CD4-positive, alpha-beta T cell treated with Interleukin-6 for 4 hours (primary cell): ENCODE measurements at places on chromosomes 4 and X.

GRCh38 chr4:54567327-54567726 is 90.4 kb upstream of the KIT start:
- DNase-seq, result no peak

DNA sequence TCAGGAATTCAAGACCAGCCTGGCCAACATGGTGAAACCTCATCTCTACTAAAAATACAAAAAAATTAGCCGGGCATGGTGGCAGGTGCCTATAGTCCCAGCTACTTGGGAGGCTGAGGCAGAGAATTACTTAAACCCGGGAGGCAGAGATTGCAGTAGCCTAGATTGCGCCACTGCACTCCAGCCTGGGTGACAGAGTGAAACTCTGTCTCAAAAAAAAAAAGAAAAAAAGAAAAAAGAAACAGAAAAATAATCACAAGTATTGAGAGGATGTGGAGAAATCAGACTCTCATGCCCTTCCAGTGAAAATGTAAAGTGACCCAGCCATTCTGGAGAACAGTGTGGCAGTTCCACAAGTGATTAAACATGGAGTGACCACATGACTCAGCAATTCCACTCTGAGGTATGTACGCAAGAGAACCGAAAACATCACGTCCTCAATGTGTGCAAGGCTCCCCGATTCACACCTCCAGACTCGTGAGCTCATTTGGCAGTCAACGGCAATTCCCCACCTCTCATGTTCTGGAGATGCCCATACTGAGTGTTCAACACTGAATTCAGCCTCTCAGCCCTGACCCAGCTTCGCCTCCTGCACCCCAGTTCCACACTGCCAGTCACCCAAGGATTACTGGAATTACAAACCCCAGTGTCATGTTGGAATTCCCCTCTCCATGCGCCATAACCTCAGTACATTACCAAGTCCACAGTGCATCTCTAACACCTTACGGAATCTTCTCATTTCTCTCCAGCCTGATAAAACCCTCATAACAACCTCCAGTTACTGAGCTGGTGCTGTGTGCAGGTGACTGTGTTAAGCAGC is 21.1 kb downstream of the ACOX3 start:
- no peak for DNase-seq

- DNase-seq, result peak; percentile 58
Measured at GRCh38 chr4:3044870-3045819, 29.2 kb downstream of the HTT-AS start.

- DNase-seq, result no peak
Measured at GRCh38 chr4:118282692-118283091, 70.1 kb downstream of the PRSS12 start.

DNA sequence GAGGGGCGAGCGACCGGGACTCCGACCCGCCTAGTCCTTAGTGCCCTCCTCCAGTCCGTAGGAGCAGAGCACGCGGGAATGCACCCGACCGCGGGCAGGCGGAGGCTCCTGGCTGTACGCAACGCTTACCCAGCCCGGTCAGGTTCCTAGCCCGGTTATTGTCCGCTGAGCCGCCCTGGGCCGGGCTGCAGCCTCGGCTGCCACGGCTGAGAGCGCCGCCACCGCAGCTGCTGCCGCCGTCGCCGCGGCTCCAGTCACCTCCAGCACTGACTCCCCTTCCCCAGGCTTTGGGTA is at the start of gene AMER1:
Gene AMER1, minus strand, starts transcription at position 268 of the 294 bp plus-strand sequence. CDS start 12,422 bp downstream, outside the sequence.
- no peak for DNase-seq

DNA sequence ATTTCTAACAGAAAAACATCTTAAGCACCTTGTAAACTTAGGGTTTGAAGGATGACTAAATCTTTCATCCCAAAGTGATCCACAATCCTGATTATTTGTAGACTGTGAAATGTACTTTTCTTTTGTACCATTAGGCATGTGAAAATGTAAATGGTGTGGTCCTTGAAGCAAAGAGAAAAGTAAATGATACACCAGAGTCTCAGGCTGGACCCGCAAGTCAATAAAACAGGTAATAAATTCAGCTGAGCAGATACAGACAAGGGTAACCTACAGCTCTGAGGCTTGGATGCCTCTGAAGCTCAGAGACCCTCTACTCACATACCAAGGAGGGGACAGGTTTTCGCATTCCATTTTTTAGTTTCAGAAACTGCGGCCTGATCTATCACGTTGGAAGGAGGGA is 2.8 kb upstream of the LAP3 start:
- DNase-seq, result no peak

DNA sequence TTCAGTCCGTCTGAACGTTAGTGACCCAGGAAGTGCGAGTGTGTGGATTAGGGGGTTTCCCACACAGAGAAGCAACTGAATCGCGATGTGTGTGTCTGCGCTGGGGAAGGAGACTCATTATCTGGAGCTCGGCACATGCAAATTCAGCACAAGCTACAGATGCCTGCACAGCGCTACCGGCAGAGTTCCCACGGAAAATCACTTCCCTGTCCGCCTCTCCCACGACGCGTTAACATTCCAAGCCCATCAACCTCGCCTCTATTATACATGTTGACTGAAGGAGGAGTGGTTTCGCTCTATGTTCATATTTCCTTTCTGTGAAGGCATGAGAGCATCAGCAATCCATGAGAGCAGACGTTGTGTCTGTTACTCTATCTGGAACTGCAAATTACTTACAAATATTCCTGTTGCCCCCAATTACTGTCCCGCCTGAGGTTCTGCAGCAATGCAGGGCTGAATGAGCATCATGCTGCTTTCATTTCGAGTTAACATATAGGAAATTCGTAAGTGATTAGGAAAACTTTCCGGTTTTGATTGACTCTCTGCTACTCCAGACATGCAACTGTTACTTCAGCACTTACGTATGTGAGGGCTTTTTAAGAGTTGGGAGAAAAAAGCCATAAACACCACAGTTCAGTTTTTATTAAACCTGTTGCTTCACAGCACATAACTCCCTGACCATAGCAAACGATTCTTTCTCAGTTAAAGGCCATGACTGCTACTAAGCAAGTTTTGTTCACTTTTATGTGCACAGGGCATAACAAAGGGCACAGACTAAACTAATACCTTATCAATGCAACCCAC is 15.0 kb upstream of the MTNR1A start:
- DNase-seq, result no peak

DNA sequence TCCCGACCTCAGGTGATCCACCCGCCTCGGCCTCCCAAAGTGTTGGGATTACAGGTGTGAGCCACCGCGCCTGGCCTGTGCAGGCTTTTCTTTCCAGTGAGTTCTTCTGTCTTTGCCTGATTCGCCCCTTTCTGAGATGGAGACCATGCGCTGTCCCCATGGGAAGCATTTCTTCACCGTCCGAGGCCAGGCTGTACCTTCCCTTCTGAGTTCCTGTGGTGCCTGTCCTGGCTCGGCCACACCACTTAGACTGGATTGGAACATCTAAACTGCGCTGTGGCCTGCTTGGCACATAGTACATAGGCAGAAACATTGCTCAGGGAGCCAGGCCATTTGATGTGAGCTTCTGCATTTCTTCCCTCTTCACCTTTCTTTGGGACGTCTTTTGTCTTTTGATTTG is 23.7 kb downstream of the FAM193A start:
- no peak for DNase-seq

- DNase-seq, result no peak
Measured at GRCh38 chrX:110852180-110852579, 56.6 kb upstream of the CHRDL1 start.

DNA sequence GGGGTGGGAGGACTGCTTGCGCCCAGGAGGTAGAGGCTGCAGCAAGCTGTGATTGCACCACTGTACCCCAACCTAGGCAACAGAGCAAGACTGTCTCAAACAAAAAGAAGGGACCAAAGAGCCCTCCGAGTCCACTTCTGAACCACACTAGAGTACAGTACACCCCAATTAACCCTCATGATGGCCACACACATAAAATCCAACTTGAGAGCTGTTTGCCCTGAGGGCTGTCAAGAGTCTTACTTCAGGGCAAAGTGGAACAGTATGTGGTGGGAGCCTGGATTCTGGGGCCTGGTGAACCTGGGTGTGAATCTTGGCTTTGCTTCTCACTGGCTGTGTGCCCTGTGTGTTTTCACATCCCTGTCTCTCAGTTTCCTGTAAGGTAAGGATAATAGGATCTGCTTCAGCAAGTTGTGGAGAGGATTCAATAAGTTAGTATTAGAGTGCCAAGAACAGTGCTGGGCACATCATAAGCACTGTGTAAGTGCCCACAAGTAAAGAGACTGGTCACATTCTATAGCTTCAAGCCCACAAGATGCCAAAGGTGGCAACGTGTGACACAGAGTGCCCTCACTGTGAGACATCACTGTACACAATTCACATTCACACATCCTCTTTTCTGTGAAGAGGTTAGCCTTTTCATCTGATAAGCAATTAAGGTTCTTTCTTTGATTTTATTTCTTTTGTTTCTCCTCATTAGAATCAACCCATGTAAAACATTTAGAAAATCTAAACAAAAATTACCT is 52.1 kb downstream of the LEF1 start:
- DNase-seq, result peak; percentile 60

- no peak for DNase-seq
Measured at GRCh38 chrX:108156934-108157466, 65.4 kb downstream of the ATG4A start.

DNA sequence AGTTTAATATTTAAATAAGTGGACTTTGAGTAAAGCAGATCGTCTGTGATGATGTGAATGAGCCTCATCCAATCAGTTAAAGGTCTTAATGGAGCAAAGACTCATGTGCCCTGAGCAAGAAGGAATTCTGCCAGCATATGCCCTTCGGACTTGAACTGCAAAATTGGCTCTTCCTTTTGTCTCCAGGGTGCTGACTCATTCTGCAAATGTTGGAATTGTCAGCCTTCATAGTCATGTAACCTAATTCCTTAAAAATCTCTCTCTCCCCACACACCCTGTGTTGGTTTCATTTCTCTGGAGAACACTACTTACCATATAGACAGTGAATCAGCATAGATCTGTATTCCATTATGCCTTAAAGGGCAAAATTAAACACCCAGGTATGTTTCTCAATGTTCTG is 609.8 kb upstream of the GALNTL6 start:
- DNase-seq, result no peak

- DNase-seq, result no peak
Measured at GRCh38 chr4:72496119-72496518, 72.9 kb downstream of the ADAMTS3 start.

DNA sequence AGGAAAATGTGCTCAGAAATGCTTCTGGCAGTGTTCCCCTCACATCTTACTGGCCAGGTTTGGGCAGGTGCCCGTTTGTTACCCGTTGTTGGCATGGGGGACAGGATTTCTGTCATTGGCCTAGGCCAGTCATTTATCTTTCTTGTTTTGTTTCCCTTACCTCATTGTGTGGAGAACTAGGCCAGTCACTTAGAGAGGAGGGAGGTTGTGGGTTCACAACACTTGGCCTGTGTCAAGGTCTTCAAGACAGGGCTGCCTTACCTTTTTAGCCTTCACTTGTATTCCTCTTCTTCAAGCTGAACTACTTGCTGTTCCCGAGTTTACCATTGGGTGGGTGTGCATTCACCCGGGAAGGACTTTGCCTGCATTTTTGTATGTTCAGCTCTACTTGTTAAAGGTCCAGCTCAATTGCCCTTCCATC is 17.7 kb downstream of the SNX25 start:
- no peak for DNase-seq

GRCh38 chrX:67587946-67588624 is 44.3 kb downstream of the AR start:
- no peak for DNase-seq

- no peak for DNase-seq
Measured at GRCh38 chrX:39972340-39972739, 125.4 kb downstream of the BCOR start.

DNA sequence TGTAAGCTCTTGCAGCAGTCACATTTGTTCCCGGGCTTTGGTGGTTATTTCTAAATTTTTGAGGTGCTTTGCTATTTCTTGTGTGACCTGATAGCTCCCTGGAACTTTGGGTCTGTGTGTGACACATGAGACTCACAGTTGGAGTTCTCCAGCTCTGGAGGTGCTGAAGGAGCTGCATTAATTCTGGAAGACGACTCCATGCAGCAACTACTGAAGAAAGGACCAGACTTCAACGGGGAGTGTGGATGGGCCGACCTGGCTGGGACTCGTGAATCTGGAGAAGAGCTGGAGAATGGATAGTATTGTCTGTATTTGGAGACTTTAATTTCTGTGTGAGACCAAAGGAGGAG is 1.5 kb downstream of the MRFAP1 start:
- DNase-seq, result no peak

- DNase-seq, result peak; percentile 85
Measured at GRCh38 chr4:75939890-75940691, 722 bp downstream of the NAAA start.

DNA sequence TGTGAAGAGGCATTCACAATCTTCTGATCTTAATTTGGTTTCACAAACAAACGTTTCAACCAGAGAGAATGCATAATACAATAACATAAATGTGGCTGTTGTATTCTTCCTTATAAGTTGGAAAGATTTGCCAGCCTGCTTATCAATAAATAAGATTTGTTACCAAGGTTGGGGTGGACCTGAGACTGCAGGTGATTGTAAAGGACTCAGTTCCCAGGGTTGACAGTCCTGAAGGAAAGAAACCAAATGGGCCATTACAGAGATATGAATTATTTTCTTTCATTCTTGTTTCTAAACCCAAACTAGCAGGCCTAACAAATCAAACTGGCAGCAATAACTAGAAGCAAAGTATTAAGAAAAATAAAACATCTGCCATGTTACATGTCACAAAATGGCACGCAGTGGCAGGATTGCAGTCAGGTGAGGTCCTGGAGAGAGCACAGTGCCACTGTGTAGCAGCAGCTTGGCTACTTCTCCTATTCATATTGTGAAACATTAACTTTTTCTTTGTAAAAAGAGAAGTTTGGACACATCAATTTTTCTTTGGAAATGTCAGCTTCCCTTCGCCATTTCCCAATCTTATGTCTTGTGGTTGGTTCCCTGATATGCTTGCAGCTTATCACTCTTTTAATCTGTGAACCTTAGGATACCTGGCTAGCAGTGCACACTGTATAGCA is 133.8 kb upstream of the EMCN start:
- DNase-seq, result no peak

GRCh38 chr4:138756519-138756918 is 259.1 kb upstream of the NOCT start:
- DNase-seq, result no peak

- no peak for DNase-seq
Measured at GRCh38 chr4:173517781-173518424, 12.1 kb downstream of the HAND2 start.

- no peak for DNase-seq
Measured at GRCh38 chrX:46208225-46208854, 336.9 kb downstream of the ZNF674 start.

DNA sequence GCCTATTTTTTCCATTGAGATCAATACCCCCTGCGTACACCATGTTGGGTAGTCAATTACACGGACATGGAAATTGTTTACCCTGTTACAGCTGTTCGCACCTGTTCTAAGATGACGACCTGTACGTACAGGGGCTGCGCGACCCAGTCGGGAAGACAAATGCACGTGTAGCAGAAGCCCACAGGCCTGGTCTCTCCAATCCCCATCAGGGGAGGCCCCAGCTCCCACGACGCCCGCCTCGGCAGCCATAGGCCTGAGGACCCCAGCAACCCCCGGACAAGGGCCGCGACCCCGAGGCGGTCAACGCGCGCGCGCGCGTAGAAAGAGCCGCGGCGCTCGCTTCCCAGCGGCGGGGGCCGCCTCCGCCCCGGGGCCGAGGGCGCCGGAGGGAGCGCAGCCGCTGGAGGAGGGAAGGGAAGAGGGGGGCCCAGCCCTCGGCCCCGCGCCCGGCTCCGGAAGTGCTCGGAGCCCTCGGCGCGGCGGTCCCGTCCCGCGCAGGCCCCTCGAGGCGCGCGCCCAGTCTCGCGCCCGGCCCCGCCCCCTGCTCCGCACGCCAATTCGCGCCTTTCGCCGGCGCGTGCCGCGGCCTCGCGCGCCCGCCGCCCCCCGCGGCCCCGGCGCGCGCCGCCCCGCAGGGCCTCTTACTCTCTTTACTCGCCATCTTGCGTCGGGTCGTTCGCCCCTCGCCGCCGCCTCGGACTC is 618 bp downstream of the RBBP7 start:
- DNase-seq, result peak; percentile 61

- no peak for DNase-seq
Measured at GRCh38 chr4:158814636-158815330, 46.0 kb downstream of the FNIP2 start.
